Posterior vena cava (tissue), 2 donors: ENCODE measurements at places on chromosomes 13 and 19. TPM values are rescaled to one million over a fixed set of nuclear protein-coding genes. Genes with fewer than 3 reads are reported as not detected.

- no peak for DNase-seq
Observed at GRCh38 chr19:1066748-1067340, at the start of gene ARHGAP45. TSS of gene ARHGAP45 (plus strand) at chr19:1067167. CDS start at chr19:1067406, 239 bp downstream.

- peak; percentile 38 for DNase-seq
Observed at GRCh38 chr19:405121-405965, 3.6 kb downstream of the C2CD4C start.

DNA sequence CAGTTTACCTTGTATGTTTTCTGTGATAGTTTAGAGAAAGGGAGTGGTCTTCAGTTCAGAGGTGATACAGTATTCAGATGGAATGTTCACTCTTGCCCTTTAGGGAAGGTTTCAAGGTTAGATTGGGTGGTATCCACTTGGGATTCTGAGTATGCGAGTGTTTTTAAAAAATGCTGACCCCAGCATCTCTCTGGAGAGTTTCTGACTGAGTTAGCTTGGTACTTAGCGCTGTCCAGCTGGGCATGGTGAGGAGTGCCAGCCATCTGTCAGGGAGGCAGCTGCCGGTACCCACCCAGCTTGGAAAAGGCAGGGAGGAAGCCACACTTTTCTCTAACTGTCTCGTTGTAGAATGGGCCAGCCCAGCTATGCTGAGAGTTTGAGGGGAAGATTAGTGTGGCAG lies 63.3 kb downstream of the ARHGEF7 start:
- no peak for DNase-seq

CAPN12 gene
- total RNA-seq: 1.9 TPM

- no peak for DNase-seq
Observed at GRCh38 chr19:33329736-33330135, 27.4 kb upstream of the CEBPA start.

DNA sequence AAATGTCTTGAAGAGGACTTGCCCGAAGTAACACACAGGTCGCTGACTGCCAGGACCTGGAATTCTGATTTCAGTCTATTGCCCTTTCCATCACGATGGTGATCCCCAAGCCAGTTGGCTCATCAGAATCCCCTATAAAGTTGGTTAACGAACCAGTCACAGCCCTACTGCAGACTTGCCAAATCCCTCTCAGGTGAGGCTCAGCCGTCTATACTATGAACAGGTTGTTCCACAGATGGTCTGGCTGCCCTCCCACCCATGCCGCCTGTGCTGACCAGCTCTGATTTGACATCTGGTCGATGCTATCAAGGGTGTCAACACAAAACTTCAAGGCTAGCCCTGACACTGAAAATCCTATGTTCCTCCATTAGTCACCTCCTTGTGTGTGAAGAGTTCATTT lies 90.0 kb downstream of the RNASEH2B start:
- no peak for DNase-seq

DNA sequence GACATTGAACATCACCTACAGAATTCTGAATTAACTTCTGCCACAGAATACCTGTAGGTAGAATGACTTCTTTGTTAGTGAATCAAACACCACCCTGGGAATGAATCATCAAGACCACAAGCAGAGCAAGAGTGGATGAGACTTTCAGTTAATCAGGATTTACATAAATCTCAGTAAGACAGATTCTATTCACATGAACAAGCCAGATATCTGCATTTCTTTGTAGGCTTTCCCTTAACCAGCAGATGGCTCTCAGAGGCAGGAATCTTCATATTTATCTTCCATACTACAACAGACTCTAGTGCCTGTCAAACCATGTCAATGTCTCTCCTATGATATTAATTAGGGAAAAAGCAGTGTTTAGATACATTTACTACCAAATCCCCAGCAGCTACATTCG lies 412.1 kb downstream of the KLF12 start:
- DNase-seq: no peak

ZNF555 gene
- total RNA-seq: 5.1 TPM

GRCh38 chr13:103772576-103772975 lies 706.4 kb upstream of the SLC10A2 start:
- DNase-seq: no peak

- DNase-seq: no peak
Observed at GRCh38 chr13:44220948-44221347, 152.7 kb upstream of the SERP2 start.

DNA sequence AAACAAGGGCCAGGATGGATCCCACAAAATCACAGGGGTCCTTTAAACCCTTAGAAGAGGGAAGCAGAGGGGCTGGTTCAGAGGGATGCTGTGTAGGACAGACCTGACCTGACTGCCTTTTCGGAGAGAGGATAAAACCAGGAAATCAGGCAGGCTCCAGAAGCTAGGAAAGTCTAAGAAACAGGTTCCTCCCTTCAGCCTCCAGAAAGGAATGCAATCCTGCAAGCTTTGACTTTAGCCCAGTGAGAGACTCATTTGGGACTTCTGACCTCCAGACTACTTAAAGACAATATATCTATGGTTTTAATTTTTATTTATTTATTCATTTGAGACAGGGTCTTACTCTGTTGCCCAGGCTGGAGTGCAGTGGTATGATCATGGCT lies 5.3 kb downstream of the RAB20 start:
- no peak for DNase-seq

- no peak for DNase-seq
Observed at GRCh38 chr13:49540552-49540951, 44.8 kb downstream of the PHF11 start.

NRTN gene
- 0.52 TPM for total RNA-seq

DNA sequence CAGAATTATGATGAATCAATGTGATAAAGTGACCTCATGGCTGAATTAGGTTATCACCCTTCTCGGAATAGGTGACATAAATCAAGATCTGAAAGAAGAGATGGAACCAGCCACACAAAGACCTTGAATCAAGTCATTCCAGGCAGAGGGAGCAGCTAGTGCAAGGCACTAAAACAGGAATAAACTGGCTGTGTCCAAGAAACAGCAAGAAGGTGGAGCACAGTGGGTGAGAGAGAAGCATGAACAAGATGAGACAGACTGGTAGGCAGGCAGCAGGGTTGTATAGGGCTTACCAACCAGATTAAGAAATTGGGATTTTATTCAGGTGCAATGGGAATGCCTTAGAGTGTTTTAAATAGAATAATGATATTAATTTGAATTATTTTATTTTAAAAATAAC lies 470.3 kb downstream of the PCDH20 start:
- DNase-seq: no peak

BEST2 gene
- not detected for total RNA-seq

- DNase-seq: peak; percentile 95
Observed at GRCh38 chr19:34254046-34254697, at the start of gene GARRE1. TSS of gene GARRE1 (plus strand) at chr19:34254554. CDS start at chr19:34300474, 45,920 bp downstream.

POU4F1 gene
- total RNA-seq: not detected

PTPRH gene
- total RNA-seq: 0.81 TPM

DNA sequence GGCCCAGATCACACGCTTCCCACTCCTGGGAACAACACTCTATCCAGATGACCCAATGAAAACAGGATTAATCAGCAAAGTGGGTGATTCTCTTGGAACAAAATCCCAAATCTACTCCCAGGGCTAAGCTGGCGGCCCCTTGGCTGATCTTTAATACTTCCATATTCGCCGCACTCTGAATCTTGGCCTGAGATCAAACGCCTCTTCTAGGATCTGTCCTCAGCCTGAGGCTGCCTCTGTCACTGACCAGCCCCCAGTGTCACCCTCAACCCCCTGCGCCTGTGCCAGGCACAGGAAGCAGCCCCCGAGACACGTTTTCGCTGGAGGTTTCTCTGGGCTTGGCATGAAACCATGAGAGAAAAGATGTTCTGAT lies 2.4 kb upstream of the CTXN1 start:
- no peak for DNase-seq

GRCh38 chr13:99288089-99288488 lies 19.1 kb downstream of the GPR183 start:
- no peak for DNase-seq

GRCh38 chr13:25380082-25380481 lies 8.3 kb downstream of the ATP8A2 start:
- DNase-seq: no peak

- DNase-seq: no peak
Observed at GRCh38 chr13:53058065-53058679, 29.6 kb downstream of the OLFM4 start.

NOVA2 gene
- total RNA-seq: 8.0 TPM

GRCh38 chr13:47437406-47437805 lies 540.6 kb upstream of the HTR2A start:
- no peak for DNase-seq

DNA sequence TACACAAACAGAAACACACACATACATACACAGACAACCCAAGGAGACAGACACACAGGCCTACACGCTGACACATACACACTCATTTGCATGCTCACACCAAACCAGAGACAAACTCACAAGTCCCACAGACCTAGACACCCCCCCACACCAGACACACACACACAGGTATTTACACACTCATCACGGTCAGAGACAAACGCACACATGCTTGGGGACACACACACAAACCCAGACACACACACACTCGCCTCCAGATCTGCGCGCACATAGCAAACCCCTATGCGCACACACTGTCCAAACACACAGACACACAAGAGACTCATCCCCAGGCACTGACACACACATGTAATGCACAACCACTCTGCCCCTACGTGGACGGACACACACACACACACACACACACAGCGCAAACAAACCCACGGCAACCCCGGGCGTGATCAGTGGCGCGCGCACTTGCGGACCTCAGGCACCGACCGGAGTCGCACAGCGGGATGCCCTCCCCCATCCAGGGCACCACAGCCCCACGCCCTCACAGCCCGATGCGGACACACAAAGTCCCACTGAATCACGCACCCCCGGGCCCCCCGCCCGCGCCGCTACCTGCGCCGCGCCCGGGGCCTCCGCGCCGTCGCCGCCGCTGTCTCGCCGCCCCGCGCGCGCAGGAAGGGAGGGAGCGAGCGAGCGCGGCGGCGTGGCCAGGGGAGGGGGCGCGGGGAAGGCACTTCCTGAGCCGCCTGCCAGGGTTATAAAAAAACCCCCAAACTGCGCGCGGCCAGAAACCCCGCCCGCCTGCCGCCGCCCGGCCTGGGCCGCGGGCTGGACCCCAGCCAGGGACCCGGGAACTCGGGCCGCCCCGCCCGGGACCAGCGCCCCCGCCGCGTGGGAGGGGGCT lies at the start of gene ADAMTS10:
ADAMTS10 (minus strand) TSS at position 675 of the 895 bp plus-strand sequence. CDS start 5,005 bp downstream, outside the sequence.
- no peak for DNase-seq

DNA sequence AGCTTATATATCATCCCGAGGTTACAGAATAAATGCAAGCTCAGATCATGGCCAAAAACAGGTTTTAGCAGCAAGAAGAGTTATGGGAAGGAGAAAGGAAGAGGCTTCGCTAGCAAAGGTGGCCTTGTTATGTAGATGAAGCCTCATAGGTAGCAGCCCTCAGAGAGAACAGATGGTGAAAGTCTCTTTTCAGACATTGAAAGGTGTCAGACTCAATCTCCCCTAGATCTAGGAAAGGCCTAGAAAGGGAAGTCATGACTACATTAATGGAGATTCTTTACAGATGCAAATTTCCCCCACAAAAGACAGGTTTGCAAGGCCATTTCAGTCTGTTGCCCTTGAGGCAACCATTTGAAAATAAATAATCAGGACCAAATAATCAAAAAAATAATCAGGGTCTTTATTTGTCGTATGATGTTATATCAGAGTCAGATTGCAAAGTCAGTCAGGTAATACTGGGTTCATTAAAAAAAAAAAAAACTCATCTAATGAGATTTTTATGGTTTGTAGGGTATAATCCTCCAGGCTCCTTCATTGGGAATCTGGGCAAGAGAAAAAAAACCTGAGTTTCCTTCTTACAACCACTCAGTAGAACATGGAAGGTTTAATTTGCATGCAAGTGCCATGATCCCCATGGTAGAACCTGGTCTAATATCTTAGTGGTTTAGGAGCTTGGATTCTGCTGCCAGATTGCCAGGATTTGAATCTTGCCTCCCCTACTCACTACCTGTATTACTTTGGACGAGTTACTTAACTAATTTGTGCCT lies 50.8 kb upstream of the HTR2A start:
- no peak for DNase-seq

- DNase-seq: no peak
Observed at GRCh38 chr19:19105365-19106055, 32.8 kb downstream of the TMEM161A start.

TIMM13 gene
- 32.8 TPM for total RNA-seq
